ENCODE measurements at places on chromosomes 12 and 14. TPM values are rescaled to one million over a fixed set of nuclear protein-coding genes. Genes with fewer than 3 reads are reported as not detected.

KRT72 gene
- total RNA-seq = not detected

TSPAN8 gene
- total RNA-seq = 15.3 TPM

NUMB gene
- 126 TPM for total RNA-seq

CLEC1A gene
- total RNA-seq = 9.7 TPM

SLC6A15 gene
- total RNA-seq = not detected

FLVCR2 gene
- 42.4 TPM for total RNA-seq

FAM222A gene
- 2.4 TPM for total RNA-seq

BEST3 gene
- total RNA-seq = not detected

Data from lower lobe of right lung (tissue), 2 donors.